ENCODE measurements at places on chromosomes 3 and 15.

GRCh38 chr15:100781961-100782530, 97.6 kb upstream of the ALDH1A3 start:
- DNase-seq: no peak

GRCh38 chr15:48555241-48555881, 90.1 kb downstream of the FBN1 start:
- peak; percentile 92 for DNase-seq

- DNase-seq: no peak
These were observed 46.6 kb downstream of the ISL2 start for GRCh38 chr15:76382987-76383728.

DNA sequence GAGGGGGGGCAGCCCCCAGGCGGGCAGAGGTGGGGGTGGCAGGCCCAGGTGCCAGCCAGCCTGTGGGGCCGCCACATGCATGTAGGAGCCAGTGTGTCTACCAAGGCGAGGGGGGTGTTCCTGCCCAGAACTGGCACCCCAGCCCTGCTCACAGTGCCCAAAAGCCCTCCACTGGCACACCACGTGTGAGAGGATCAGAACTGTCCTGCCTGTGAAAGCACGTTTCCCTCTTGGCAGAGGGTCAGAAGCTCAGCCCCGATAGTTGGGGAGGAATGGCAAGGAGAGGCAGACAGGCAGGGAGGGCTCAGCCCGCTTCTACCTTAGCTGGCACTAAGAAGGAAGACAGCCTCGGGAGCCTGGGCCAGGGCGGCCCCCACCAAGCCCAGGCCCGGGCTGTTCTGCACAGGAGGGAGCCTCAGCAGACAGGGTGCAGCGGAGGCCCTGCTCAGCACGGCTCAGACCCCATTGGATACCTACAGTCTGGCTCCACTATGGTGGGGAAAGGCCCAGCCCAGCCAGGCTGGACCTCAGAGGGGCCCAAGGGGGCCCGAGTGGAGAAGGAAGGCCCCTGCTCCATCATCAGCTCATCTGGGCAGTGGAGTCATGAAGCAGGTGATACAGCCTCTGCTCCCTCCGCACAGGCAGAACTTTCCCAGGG, 84.8 kb upstream of the LINGO1 start:
- DNase-seq: no peak

DNA sequence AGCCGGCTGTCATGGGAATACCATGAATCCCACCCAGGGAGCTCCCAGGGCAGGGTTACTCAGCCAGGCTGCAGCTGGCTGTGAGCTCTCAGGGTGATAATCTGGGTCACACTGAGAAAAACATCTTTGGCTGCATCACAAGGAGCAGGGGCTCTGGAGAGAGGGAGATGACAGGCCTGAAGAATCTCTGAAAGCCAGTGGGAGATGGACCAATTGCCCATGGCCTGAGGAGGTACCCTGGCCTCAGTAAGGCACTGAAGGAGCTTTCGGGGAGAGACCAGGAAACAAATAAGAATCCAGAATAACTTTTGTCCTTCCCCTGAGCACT, 28.2 kb upstream of the GOLGA6C start:
- no peak for DNase-seq

DNA sequence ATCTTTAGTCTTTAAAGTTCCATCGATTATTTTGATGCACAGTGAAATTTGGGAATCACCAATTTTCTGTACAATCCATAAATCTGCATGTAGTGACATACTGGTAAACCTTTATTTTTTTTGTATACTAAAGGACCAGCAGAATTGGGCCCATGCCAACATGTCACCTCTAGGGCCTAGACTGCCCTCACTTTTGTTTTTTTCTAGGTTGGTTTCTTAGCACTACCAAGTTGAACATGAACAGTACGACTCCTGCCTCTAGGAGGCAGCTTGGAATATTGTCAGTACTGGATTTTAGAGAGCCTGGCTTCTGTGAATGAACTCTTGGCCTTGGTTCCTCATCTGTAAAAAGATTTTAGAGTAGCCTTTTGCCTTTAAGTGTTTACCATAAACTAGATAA, 32.3 kb downstream of the NKIRAS1 start:
- no peak for DNase-seq

GRCh38 chr3:99929745-99930139, 112.1 kb downstream of the CMSS1 start:
- peak; percentile 13 for DNase-seq

DNA sequence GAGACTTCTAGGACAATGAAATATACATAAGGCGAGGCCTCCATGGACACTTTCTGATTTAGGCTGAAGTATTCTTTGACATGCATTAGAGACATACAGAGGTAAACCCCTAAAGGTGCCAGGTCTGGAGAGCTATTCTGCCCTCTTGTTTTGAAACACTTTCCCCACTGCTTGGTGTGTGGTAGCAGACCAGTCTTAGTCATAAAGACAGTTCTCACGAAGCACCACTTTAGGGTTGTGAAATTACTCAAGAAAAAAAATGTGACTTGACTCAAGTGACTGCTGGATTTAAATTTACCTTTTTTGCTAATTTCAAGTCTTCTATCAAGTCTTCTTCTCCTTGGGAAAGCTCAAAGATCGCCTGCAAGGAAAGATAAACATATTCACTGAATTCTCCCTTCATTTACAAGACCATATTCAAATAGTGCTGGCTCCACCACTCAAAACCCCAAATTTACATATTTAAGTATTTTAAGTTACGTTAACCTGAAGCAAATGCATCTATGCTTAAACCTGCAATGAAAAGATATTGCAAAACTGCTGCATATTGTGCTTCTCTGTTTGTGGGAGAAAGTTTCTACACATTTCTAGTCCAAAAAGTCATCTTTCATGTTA, 48.4 kb downstream of the ARHGEF3 start:
- no peak for DNase-seq

- DNase-seq: no peak
These were observed 14.7 kb upstream of the ATP2B2 start for GRCh38 chr3:10520072-10520471.

GRCh38 chr3:73568371-73568862, 56.3 kb downstream of the PDZRN3 start:
- no peak for DNase-seq

GRCh38 chr3:96806341-96806740, 8.1 kb upstream of the EPHA6 start:
- DNase-seq: no peak

GRCh38 chr3:184361932-184362667, 590 bp downstream of the POLR2H start:
- DNase-seq: peak; percentile 72

DNA sequence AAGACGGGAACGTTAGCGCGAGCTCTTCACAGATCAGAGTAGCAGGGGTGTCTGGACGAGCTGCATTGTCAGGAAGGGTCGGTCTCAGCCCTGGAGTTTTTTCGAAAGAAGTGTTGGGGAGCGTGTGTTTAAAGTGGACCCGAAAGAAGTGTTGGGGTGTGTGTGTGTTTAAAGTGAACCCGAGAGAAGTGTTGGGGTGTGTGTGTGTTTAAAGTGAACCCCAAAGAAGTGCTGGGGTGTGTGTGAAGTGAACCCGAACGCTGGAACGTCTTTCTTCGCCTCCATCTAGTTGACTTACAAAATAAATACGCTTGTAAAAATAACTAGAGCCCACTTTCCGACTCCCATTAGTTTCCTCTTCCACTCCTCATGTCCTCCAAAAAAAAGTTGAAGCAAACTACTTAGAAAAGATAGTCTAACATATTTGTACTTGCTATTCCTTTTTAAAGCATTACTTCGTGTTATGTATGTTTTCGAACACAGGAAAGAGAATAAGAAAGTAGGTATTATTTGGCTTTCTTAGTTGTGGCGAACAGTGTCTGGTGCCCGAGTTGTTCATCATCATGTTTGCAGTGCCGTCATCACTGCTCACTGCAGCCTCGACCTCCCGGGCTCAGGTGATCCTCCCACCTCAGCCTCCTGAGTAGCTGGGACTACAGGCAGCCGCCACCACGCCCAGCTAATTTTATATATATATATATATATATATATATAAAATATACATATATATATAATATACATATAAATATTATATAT, 1.0 kb downstream of the LRCH3 start:
- peak; percentile 55 for DNase-seq

DNA sequence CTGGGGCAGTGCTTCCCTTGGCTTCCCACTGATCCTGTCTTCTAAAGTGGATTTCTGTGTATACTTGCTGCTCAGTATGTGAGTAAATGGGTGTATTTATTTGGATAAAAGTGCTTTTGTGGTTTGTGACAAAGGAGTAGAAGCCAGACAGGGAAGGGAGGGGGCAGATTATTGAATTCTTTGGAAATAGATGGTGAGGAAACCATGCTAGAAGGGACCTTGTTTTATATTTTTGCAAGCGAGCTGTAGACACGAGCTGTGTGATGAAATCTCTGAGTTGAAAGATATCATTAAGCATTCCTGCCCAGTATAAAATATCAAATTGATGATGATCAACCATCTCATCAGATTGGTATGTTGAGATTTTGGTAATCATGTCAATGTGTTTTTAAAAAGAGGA, 68.9 kb downstream of the DUT start:
- DNase-seq: no peak

GRCh38 chr3:16604887-16605602, at the start of gene DAZL:
Gene DAZL, minus strand, starts transcription at chr3:16605423. Its CDS starts 218 bp downstream, at chr3:16605205.
- DNase-seq: no peak

GRCh38 chr3:123469323-123469995, 20.6 kb upstream of the ADCY5 start:
- no peak for DNase-seq

DNA sequence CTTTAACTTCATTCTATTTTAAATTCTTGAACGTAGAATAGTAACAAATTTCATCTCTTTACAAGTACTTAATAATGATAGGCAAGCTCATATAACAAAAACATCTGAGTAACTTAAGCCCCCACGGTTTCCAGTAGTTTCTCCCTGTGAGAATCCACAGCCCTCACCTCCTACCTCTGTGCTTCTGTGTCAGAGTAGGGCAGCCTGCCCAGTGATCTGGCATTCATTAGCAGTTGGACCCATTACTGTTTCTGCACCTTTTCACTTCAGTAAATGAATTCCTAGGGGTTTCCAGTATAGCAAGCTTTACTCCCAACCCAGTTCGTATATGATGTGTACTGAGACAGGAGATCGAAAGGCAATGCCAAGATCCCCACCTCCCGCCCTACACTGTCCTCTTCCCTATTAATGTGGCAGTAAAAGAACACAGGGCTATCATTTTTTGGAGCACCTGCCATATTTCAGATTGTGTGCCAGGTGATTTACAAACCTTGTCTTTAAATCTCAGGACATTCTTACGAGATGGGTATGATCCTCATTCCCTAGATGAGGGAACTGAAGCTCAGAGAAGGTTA, 40.8 kb downstream of the EIF2AK4 start:
- DNase-seq: no peak

DNA sequence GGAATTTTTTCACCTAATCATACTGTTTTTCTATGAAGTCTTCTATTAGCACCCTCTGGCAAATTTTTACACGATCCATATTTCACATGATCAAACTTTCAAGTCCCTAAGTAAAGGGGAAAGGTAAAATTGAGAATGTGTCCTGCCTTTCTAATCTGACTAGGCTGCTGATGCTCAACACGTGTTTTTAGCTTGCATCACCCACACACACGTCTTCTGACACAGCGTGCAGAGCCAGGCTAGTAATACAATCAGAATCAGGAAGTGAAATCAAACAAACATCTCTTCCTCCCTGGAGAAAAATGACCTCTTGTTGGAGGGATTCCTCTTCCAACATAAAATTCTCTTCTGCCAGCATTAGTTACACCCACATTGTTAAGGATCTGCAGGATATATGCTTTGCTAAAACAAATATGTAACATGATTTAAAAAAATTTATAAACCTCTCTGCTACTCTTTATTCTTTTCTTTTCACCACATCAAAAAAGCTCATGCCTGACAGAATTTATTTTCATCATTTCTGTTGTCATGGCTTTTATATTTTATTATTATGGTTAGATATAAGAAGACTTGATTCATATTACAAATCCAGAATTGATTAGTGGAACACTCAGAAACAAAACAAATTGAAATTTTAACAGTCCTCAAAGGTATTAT, 122.4 kb downstream of the RAP2B start:
- peak; percentile 92 for DNase-seq

- peak; percentile 95 for DNase-seq
These were observed 99.3 kb downstream of the BDH1 start for GRCh38 chr3:197456261-197457091.

GRCh38 chr15:49120832-49121231, 34.6 kb downstream of the COPS2 start:
- no peak for DNase-seq

DNA sequence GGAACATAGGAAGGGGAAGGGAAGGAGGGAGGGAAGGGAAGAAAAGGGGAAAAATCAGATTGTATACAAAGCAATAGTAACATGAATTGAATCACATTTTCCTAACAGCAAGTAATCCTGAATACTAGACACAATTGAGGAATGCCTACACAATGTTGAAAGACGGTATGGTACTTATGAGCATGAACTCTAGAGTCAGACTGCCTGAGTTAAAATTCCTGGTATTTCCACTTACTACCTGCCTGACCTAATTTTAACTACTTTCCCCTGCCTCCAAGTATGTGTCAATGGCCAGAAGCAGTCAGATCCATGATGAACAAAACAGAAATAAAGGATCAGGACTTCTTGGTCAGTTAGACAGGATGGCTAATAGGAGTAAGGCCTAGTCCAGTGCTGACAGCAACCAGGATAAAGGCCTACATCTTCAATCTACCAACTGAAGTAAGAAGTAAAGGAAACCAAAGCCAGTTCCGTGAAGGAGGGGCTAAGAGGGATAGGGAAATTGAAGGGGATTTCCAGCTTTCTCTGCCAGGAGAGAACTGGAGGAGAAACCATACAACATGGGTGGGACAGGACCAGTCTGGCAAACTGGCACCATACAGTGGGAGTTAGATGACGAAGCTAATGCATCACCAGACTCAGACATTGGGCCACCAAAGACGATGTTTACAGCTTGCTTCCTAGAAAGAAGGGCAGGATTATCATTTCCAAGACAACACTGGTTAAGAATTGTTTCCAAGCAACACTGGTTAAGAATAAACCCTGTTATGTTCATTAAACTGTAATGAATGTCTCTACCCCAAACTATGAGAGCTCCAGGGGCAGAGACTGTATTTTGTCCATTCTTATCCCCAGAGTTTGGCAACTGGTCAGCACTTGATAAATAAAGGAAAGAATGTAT, 151.6 kb upstream of the UBE2E2 start:
- no peak for DNase-seq

GRCh38 chr3:23314981-23315762, 112.0 kb downstream of the UBE2E2 start:
- no peak for DNase-seq

- DNase-seq: peak; percentile 96
These were observed 48.2 kb upstream of the PYDC2 start for GRCh38 chr3:191412759-191413158.

GRCh38 chr15:25070353-25070963, 115.7 kb downstream of the SNRPN start:
- DNase-seq: no peak

DNA sequence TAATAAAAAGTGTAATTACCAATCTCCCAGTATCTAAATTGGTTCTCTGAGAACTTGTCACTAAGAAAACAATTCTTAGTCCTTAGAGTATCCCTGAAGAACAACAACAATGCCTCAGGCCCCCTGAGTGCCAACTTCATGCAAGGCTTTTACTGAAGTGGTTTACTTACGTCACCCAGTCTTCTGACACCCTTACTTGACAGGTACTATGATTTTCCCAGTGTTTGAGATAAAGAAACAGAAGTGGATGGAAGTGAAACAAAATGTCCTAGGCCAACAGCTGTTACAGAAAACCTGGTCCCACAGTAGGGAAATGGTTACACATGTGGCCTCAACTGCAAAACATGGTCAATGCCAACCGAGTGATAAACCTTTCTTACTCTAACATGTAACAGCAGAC, 331.1 kb downstream of the FOXP1 start:
- DNase-seq: no peak
